ENCODE measurements at places on chromosomes 4 and X.

- no peak for DNase-seq
Observed at GRCh38 chr4:147782087-147782781, 50.3 kb downstream of the ARHGAP10 start.

DNA sequence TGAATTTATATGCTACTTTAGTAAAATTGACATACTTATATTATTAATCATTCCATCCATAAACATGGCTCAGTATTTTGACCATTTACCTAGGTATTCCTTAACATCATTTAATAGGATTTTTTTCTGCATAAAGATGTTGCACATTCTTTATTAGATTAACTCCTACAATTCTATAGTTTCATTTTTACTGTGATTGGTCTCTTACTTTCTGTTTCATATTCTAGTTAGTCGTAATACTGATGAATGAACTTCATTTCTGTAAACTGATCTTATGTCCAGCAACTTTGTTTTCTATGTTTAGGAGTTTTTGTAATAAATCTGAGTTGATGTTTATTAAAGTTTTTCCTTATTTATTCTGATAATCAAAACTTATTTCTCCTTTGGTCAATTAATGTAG is 278.2 kb upstream of the CXXC4 start:
- no peak for DNase-seq

GRCh38 chr4:185717377-185717741 is 94.6 kb downstream of the SORBS2 start:
- no peak for DNase-seq

- no peak for DNase-seq
Observed at GRCh38 chr4:173990126-173990868, 293.2 kb downstream of the FBXO8 start.

DNA sequence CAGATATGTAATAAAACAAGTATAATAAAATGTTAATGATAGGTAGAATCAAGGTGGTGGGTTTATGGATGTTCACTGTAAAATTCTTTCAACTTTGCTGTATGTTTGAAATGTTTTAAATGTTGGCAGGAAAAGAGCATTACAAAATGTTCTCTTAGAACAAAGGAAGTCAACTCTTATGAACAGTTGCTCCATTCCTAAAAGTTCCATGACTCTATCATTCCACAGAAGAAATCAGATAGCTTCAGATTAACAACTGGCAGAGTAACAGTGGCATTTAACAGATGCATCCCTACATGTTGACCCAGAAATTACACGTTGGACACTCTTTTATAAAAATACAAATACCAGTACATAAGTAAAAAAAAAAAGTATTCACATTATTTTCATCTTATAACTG is 2023.7 kb downstream of the ARAP2 start:
- DNase-seq: no peak

DNA sequence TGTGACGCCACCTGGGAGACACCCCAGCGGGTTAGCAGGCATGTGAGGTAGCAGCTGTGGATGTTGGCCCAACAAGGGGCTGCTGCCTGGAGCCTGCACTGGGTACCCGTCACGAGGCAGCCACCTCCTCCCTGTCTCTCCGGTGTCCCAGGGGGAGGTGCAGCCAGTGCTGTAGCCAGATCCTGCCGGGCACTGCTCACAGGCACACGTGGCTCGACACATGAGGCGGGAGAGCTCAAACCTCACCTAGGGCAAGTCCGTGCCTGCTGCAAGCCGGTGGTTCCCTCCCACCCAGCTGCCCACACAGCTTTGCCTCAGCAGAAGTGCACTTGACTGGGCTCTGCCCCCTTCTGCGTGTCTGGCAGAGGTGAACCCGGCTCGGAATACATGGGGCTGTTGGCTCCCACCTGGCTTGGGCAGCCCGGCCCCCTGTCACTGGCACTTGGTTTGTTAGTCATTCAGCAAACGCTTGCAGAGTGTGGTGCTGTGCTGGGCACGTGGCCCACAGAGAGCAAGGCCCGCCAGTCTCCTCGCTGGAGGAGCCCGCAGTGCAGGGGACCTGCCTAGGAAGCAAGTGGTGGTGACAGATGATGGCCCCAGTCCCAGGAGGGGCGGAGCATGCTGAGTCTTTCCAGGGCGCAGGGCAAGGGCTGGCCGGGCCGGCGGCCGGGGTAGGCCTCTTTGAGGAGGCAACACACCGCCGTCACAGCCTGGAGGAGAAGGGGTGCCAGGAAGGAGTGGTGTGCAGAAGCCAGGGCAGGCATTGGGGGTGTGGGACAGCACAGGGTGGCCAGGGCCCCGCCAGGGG is 10.1 kb upstream of the SH3TC1 start:
- DNase-seq: no peak

DNA sequence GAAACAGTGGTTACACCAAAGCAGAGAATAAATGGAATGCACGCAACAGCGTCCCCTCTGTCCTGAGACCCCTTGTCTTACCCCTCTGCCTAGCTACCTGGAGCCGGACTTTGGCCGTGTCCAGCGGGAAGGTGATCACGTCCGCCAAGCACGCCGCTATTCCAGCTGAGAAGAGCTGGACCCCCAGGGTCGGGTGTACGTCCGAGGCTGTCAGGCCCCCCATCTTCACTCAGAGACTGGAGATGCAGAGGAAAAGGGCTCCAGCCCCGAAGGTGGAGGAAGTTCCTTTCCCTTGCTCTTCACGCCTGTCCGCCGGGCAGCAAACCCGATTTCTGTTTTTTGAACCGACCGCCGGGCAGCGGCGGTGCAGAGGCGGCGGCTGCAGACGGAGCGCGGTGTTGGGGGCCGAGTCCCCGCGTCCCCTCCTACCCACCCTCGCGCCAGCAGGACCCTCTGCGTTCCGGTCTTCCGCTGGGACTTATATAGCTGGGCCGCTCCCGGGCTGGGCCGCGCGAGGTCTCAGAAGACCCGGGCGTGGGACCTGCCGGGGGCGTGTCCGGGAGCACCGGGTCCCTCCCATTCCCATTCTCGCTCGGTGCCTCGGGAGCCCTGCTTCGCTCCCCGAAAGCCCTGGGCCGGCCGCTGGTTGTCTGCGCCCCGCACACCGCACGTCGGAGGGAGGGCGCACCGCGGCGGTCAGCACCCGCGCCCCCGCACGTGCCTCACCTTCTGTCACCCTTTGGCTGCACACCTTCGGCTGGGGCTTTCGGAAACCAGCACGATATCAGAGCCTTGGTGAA is at the start of gene UCP1:
UCP1 (minus strand) TSS at position 455 of the 800 bp plus-strand sequence; CDS start at position 223, 232 bp downstream.
- no peak for DNase-seq

- no peak for DNase-seq
Observed at GRCh38 chrX:138504273-138504672, 207.2 kb downstream of the FGF13 start.

DNA sequence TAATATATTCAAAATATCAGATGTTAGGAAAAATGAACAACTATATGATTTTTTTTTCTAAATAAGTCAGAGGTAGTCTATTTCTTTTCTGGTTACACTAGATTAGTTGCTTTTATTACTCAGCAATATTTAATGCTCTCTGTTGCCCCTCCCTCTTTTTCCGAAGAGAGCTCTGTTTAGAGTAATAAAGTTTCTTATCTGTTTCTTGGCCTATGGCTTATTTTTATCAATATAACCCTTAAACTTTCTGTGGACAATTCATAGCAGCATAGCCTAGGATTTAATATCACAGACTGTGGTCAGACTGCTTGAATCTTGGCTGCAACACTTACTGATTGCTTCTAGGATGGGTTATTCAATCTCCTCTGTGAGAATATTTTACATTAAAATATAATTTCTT is 2315.4 kb upstream of the AGA start:
- no peak for DNase-seq

DNA sequence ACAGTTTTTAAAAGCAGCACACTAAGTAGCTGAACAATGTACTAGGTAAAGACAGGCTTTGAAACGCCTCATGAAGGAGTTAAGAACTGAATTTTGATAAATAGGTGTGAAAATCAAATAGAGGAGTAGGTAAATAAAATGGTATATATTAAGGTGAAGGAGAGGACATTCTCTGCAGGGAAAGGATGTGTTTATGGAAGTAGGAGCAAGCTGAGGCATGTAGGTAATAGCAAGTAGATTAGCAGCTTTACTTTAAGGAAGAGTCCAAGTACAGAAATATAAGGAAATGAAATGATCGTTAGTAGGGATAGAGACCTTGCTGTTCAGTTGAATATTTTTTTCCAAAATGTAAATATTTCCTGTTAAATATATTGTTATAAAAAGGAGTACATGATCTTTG is 12.5 kb downstream of the METAP1 start:
- no peak for DNase-seq

- DNase-seq: no peak
Observed at GRCh38 chr4:82677327-82677726, 115.5 kb upstream of the TMEM150C start.

DNA sequence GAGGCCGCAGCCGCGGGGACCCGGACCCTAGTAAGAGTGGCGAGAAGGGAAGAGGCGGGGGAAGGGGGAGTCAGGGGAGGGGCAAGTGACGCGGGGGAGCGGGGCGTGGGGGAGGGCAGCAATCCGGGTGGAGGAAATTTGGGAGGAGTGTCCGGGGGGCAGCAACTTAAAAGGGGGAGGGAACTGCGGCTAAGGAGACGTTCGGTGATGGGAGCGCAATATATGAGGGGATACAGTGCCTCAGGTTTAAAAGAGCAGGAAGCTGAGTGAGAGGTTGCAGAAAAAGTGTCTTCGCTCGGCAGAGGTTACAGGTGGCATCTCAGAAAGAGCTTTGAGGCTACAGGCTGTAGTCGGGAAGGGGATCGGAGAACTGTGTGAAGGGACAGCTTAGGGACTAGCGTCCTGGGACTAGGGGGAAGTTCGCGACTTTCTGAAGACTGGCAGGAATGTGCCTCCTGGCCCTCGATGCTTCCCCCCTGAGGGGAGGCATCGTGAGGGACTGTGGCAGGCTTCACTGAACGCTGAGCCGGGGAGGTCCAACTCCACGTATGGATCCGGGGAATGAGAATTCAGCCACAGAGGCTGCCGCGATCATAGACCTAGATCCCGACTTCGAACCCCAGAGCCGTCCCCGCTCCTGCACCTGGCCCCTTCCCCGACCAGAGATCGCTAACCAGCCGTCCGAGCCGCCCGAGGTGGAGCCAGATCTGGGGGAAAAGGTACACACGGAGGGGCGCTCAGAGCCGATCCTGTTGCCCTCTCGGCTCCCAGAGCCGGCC is 519 bp downstream of the FOXO4 start:
- no peak for DNase-seq

DNA sequence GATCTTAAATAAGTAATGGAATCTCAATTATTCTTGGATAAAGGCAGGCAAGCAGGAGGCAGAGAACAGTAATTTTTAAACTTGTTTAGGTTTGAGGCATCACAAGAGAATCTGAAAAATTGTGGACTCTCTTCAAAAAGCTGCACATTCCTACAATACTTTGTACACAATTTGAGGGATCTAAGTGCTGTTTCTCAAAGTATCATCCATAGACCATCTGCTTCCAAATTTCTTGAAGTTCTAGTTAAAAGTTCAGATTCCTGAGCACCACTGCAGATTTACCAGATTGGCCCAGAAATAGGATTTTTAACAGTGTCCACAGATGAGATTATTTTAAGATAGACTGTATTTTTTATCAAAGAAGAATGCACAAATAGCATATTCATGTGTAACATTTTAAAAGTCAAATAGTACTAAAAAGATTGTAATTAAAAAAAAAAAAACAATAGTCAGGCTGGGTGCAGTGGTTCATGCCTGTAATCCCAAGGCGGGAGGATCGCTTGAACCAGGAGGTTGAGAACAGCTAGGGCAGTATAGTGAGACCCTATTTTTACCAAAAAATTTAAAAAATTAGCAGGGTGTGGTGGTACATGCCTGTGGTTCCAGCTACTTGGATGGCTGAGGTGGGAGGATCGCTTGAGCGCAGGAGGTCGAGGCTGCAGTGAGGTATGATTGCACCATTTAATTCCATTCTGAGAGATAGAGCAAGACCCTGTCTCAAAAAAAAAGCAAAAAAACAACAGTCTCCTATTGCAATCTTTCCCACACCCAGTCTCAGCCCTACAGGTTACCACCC is 14.2 kb upstream of the FNIP2 start:
- DNase-seq: no peak

- no peak for DNase-seq
Observed at GRCh38 chr4:184016759-184017668, 111.9 kb downstream of the STOX2 start.

- DNase-seq: no peak
Observed at GRCh38 chrX:53481093-53481492, 46.9 kb upstream of the HSD17B10 start.

DNA sequence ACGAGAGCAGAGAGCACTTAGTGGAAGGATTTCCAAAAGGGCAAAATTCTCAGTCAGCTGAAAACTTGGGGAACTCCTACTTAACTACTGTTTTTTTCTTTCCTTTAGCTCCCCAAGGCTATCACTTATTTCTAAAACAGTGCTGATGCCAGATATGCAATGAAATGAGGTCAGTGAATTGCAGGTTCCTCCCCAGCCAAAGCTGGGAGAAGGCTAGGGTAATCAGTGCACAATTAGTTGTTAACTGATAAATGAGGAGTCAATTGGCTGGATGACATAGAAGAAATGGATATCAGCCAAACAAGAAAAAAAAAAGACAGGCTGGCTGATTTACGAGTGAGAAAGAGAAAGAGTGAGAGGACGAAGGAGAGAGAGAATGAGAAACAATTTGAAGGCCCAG is 195.6 kb downstream of the GPC3 start:
- DNase-seq: no peak

DNA sequence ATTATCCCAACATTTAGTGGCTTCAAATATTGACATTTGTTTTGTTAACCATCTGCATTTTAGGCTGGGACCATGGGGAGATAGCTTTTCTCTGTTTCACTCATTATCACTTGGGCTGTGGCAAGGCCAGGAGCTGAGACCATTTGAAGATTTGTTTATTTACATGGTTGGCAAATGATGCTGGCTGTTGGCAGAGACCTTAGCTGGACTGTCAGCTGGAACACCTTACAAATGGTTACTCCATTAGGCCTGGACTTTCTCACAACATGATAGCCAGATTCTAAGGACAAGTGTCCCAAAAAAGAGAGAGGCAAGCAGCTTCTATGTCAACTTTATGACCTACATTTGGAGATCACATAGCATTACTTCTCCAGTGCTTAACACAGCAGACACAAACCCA is 130.4 kb downstream of the INPP4B start:
- no peak for DNase-seq

DNA sequence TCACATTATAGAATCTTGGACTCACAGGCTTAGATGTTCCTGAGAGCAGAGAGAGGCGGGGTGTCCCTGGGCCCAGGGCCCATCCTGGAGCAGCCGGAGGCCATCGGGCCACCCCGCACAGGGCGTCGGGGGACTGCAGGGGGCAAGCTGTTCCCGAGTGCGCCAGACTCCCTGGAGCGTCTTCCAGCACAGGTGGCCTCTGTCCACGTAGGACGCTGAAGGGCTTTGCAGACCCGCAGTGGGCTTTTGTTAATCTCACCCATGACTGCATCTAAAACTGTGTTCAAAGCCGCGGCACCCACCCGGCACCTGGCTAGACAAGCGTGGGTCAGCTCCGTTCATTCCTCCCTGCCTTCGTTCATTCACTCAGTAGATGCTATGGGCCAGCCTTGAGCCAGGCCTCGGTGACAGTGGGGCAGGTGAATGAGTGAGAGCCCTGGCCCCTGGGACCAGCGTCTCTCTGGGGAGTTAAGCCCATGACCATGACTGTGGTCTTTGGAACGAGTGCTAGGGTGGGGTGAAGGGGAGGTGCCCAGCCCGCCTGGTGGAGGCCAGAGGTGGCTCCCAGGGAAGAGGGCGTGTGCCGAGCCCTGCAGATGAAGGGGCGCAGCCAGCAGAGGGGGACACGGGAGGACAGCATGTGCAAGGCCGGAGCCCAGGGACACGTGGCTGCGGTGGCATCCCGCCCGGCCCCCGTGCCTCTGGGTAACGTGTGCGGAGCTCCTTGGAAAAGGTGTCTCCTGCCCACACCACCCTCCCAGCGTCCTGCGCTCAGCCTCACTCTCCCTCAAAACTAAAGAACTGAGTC is 98.3 kb downstream of the HMX1 start:
- no peak for DNase-seq

GRCh38 chrX:9670136-9670814 is 95.4 kb downstream of the GPR143 start:
- no peak for DNase-seq

Measured in activated CD8-positive, alpha-beta memory T cell treated with anti-CD3 and anti-CD28 coated beads for 4 hours (primary cell).